ENCODE measurements at places on chromosomes 6 and 20.

DNA sequence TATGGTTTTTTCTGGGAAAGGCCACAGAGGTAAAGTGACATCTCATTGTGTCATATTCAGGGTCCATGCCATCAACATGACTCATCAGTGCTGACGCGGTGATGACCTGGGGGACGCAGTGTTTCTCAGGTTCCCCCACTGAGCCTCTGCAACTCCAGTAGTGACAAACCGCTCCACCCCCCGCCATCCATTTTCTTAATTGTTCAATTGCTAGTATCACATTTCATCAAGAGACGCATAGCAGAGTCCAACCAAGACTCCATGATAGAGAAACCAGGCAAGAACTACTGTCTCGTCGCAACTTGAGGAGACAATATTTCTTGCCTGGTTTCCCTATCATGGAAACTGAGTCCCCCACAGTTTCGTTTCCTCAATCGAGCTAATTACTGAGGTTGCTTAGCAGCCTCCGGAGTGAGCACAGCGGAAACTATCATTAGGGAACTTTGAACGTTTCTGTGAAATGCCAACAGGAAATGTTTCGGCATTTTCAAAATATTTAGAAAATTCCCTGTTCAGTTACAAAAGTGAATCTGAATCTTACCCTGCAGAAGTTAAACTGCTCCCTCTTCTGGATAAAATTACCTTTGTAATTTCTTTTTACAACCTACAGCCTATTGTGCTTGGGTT, 12.2 kb upstream of the SERPINB1 start:
- peak; percentile 85 for DNase-seq

- DNase-seq, result no peak
Measured at GRCh38 chr20:45174434-45175364, at the start of gene PI3. Gene PI3 (plus strand): TSS chr20:45174902. CDS start chr20:45174923, 21 bp downstream.

DNA sequence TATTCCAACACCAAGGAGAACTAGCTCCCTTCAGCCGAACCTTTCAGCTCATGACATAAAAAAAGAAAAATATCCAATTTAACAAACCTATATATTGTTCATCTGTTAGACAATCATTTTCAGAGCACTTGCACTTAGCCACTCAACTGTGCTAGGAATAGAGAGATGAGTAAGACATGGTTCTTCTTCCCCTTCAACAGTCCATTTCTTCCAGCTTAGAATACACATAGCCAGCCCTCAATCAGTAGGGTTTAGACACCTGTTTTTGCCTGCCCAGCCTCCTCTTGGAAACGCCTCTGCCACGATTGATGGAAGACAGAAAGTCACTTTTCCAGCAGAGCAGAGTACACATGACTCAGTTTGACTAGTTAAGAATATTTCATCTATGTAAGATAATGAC, 21.8 kb downstream of the ADNP start:
- DNase-seq, result no peak

- DNase-seq, result no peak
Measured at GRCh38 chr20:11136691-11137090, 462.9 kb upstream of the JAG1 start.

- DNase-seq, result no peak
Measured at GRCh38 chr6:96990462-96990861, 65.9 kb downstream of the KLHL32 start.

All from CD4-positive, alpha-beta T cell treated with Interleukin-21 for 1 hour (primary cell).